ENCODE measurements at places on chromosomes 6 and 20.

GRCh38 chr6:135738636-135739035 is 112.9 kb upstream of the PDE7B start:
- no peak for DNase-seq

GRCh38 chr20:63533871-63534393 is 3.2 kb downstream of the PTK6 start:
- no peak for DNase-seq

- DNase-seq = no peak
Observed at GRCh38 chr6:158322724-158323560, 10.7 kb downstream of the TULP4 start.

DNA sequence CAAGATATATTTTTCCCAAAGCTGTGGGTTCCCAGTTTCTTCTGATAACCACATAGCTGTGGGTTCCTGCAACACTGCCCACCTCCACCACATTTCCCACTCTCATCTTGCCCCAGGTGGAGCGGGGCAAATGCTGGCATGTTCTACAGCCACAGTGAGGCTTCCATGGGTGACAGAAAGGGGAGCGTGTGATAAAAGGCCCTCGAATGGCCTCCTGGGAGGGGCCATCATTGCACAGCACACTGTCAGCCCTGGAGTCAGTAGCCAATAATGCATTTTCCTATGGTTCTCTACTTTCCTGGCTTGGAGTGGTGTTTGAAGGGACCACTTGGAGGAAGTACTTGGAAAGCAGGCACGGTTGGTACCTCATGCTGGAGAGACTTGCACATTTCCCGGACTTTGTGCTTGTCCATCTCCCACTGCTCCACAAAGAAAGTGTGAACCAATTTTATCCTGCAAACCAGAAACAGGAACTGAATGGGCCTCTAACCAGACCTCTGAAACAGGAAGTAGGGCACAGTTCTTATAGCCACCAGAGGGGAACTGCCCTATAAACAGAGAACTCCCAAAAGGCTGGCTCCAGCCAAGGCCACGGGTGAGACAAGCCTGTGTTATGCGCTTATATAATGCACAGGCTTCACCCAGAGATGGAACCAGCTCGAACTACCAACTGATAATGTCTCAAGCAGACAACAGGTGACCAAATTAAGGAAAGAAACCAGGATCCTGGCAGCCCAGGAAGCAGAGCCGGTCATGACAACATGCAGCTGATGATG is 8.6 kb downstream of the MAP3K5 start:
- DNase-seq = no peak

GRCh38 chr6:108838101-108838717 is 10.0 kb upstream of the ARMC2 start:
- no peak for DNase-seq

- DNase-seq = no peak
Observed at GRCh38 chr20:20259533-20259932, 108.4 kb upstream of the INSM1 start.

GRCh38 chr6:82063574-82063973 is 184.0 kb downstream of the IBTK start:
- DNase-seq = no peak

DNA sequence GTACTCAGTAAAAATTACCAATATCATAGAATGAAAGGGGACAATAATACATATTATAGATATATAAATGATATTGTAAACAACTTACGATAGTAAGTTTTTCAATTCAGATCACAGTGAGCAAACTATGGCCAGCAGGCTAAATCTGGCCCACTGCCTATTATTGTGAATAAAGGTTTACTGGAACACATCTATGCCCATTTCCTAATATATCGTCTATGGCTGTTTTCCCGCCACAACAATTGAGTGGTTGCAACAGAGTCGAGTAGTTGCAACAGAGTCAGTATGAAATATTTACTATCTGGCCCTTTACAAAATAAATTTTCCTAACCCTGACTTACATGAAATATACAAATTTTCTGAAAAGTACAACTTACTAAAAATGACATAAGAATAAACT is 297.3 kb upstream of the KCNQ5 start:
- DNase-seq = no peak

DNA sequence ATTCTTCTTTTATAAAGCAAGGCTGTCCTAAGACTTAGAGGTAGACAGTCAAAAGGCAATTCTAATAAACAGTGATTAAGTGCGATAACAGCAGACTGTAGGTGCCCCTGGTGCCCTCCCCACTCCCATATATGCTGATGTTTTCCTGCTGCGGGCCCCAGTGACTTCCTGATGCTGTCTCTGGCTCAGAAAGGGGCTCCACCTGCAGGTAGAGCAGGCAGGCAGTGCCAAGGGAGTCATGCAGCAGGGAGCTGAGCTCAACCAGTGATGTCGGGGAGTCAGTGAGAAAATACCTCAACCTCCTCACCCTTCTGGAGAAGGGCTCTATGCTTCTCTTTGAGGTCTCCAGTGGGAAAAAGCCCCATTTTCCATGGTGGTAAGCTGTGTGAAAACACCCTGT is 126.7 kb upstream of the SSTR4 start:
- no peak for DNase-seq

DNA sequence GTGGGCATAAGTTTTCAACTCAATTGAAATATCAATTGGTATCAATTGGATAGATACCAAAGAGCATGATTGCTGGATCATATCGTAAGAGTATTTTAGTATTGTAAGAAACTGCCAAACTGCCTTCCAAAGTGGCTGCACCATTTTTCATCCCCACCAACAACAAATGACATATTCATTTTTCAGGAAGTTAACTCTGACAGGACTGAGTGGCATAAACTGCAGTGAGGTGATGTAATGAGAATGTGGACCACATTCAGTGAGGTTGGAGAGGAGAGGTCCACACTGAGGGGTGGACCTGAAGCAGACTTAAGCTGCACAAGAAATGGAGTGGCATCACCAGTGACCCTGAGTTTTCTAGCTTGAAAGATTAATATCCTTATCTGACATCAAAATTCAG is 11.6 kb upstream of the CALHM6 start:
- DNase-seq = no peak

- no peak for DNase-seq
Observed at GRCh38 chr6:110063594-110064263, 85.6 kb downstream of the GPR6 start.

DNA sequence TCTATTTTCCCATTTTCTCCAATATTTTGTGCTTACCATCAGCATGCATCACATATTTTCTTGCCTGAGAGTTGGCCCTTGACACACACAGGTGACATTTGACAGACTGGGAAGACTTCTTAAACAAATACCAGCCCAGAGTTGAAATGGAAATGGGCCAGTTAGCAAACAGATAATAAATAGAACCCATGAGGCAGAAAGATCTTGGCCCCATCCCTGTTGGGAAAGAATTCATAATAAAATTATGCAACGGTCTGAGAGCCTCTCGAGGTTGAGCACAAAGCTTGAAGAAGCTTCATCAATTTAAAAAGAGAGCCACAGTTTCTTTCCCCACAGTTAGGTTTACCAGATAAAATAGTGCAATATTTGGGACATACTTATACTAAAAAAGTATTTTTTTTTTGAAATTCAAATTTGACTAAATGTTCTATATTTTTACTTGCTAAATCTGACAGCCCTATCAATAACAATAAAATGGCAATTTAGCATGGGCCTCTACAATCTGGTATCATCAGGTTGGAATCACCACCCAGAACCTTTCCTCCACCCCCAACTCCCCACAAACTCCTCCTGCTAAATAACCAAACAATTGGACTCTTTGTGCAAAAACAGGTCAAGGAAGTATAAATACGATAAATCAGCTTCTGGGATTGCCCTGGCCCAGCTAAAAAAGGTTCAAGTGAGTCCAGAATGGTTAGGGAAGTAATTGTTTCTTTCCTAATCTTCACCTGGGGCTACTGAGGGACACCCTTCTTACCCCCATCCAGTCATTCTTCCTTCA is 129.8 kb downstream of the CD164 start:
- DNase-seq = no peak

GRCh38 chr6:45946887-45947286 is 68.8 kb downstream of the CLIC5 start:
- no peak for DNase-seq

DNA sequence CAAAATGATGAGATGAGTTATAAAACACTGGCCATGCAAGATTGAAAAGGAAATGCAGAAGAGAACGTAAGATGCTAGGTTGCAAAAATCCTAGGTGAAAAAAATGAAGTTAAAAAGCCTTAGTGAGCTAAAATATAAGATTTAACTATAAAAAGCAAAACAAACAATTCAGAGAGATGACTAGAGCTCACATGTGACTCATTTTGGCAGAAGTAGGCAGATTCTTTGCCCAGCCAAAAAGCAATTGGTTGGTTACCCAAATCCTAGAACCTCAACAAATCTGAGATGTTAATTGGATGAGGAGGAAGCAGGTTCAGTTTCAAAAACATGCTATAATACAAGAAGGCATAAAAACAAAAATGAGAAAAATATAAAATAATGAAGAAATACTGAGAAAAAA is 249.1 kb downstream of the OGFRL1 start:
- DNase-seq = no peak

- no peak for DNase-seq
Observed at GRCh38 chr6:113457198-113457597, 399.9 kb upstream of the MARCKS start.

GRCh38 chr6:147127587-147127986 is 76.6 kb upstream of the STXBP5 start:
- no peak for DNase-seq

GRCh38 chr6:166939894-166940293 is 16.5 kb downstream of the RNASET2 start:
- DNase-seq = no peak

GRCh38 chr6:42138630-42139619 is 3.5 kb downstream of the C6orf132 start:
- DNase-seq = no peak

GRCh38 chr6:134896910-134897309 is 53.0 kb downstream of the ALDH8A1 start:
- no peak for DNase-seq

Measured in HEK293T (cell line).